ENCODE measurements at places on chromosomes 6 and 20. TPM values are rescaled to one million over a fixed set of nuclear protein-coding genes. Genes with fewer than 3 reads are reported as not detected.

DNA sequence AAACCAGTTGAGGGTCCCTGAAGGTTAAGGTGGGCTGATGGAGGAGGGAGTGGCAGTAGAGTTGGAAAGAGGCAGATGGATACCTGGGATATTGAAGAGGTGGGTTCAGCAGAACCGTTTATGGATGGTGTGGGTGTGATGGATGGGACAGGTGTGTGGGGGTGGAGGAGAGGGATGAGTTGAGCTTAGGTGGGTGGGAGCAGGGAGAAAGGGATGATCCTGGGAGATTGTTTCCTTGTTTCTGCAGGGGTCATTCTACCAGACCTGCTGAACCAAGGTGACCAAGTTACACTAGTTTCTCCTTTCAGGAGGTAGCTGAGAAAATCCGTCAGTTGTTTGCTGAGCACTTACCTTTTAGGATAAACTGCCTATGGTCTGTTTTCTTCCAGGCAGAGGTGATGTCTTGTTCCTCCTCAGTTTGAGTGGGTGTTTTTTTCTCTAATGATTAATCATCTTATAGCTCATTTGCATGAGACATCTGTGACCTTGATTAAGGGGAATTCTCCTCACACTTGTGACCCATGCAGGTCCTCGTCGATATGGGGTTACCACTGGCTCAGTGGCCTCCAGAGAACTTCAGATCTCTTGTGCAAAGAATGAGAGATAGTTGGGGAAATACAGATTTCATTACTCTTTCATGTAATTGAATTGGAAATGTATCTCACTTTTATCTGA lies 53.0 kb downstream of the FARS2 start:
- H3K36me3 ChIP-seq = peaks cover under 1% of the 10 kb centered on the region
- peaks cover 9% of the 10 kb centered on the region for H3K4me1 ChIP-seq
- H3K27ac ChIP-seq = no peak overlapping the region
- no peak overlapping the region for H3K4me3 ChIP-seq

DNA sequence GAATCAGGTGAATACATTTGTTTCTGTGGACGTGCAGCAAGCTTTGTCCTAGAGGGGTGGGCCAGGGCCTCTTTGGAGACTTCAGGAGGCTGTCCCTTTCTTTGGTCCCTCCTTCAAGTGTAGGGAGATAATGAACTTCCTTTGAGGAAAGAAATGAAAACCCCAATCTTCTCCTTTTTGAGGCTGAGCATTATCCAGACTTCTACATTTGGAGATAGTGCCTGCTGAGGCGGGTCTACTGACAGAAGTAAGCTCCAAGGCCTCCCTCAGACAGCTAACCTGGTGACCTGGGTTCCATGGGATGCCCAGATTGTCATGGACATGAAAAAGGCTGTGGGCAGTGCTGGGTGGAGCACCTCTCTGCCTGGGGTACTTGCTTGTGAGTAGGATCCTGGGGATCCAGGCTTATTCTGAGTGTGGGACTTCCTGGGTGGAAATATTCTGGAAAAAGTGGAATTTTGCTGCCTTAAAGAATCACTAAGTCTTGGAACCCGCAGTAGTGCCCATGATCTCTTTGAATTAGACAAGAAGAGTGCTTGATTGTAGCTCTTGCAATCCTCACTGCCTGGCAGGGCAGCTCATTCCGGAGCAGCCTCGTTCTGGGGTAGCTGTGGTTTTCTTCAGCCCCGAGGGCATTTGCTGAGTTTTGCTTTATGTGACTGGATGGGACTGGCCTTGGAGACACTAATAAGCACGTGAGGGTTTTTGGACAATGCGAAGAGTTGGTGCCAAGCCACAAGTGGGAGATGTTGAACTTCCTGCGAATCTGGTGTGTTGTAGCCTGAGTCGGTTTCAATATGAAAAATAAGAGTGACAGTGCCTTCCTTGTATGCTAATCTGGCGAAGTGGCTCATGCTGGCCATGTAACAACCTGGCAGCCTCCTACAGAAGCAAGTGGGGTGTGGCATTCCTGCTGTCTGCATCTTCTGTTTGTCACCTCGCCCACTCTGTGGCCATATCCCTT lies 28.1 kb downstream of the SNRNP48 start:
- no peak overlapping the region for H3K4me3 ChIP-seq
- no peak overlapping the region for H3K27ac ChIP-seq
- no peaks in the 10 kb centered on the region for H3K4me1 ChIP-seq
- no peak for DNase-seq
- H3K36me3 ChIP-seq = peaks cover 1% of the 10 kb centered on the region
- H3K27me3 ChIP-seq = no peaks in the 10 kb centered on the region

GRCh38 chr6:105500693-105501092 lies 97.8 kb upstream of the PREP start:
- no peak overlapping the region for H3K4me3 ChIP-seq
- H3K27ac ChIP-seq = no peak overlapping the region
- no peak for DNase-seq
- no peaks in the 10 kb centered on the region for H3K36me3 ChIP-seq
- H3K4me1 ChIP-seq = no peaks in the 10 kb centered on the region

- no peaks in the 10 kb centered on the region for H3K36me3 ChIP-seq
- no peak overlapping the region for H3K4me3 ChIP-seq
- no peaks in the 10 kb centered on the region for H3K4me1 ChIP-seq
- no peak for DNase-seq
Measured at GRCh38 chr6:23534351-23534750, 591.7 kb upstream of the NRSN1 start.

GRCh38 chr6:37717836-37718251 lies 20.2 kb upstream of the MDGA1 start:
- H3K27ac ChIP-seq = no peak overlapping the region
- H3K36me3 ChIP-seq = no peaks in the 10 kb centered on the region
- DNase-seq = no peak
- no peak overlapping the region for H3K4me3 ChIP-seq
- H3K4me1 ChIP-seq = no peaks in the 10 kb centered on the region

DNA sequence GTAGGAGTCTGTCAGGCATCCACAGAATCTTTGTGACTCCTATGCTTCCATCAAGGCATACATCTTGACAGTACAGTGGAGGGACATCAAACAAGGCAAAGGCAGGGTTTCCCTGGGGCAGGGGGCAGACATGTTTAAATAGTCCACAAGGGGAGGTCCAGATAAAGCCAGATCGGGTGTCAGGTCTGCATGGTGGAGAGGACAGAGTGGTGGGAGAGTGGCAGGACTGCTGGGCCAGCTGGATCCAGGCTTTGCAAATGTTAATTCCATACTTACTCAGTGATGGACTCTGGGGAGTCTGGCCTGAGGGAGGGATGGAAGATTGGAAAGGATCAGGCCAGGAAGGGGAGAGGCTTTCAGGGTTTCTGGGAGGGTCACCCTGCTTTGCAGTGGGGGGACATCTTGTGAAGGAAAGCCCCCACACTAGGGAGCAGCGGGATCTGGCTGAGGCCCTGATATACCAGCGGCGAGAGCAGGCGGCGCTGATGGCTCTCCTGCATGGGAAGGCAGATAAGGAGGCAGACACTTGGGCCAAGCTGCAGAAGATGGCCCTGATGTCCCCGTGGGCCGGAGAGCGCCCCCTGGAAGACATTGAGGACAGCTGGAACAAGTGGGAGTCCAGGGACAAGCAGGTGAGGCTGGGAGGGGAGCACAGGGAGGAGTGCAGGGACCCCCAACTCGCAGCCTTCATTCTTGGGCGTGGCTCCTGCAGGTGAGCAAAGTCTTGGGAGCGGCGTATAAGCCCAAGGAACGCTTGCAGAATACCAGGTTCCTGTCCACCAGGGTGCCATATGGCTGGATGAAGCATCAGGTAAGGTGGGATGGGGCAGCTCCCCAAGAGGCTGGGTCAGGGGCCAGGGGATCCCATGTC lies 44.6 kb downstream of the SUN5 start:
- DNase-seq = no peak
- no peaks in the 10 kb centered on the region for H3K27me3 ChIP-seq
- 0 out of 2 replicates have a peak, but pooled peaks cover 12% of the 10 kb centered on the region for H3K36me3 ChIP-seq
- no peak overlapping the region for H3K27ac ChIP-seq

DNA sequence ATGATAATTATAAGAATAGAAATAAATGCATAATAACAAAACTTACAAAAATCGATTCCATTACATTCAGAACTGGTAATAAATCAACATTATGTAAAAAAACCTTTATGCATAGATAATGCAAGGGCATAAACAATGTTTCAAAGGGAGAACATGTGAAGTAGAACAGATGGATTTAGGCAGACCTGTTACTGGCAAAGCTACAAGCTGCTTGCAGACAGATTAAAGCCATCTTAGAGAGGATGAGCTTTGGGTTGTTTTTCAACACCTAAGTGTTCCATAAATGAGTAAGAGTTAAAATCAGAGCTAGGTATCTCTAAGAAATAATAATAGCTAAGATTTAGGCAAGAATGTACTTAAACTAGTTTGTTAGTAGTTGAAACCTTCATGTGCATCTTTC lies 37.2 kb downstream of the SNAP25 start:
- H3K27ac ChIP-seq = no peak overlapping the region
- H3K27me3 ChIP-seq = no peaks in the 10 kb centered on the region
- H3K36me3 ChIP-seq = no peaks in the 10 kb centered on the region
- DNase-seq = no peak
- no peak overlapping the region for H3K4me3 ChIP-seq

DNA sequence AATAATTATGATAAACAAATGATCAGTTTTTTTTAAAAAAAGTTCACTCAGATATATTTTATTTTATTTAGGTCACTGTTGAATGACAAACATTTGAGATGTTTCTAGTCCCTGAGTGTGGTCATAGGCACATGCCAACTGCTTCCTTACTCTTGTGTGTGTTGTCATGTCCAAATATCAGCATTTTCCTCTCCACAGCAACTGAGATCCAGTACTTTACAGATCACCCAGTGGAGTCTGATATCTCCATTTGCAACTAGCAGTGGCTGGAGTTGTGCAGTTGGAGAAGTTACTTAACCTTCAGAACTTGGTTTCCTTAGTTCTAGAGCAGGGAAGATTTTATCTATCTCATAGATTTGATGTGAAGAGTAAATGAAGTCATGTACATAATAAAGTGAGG lies 101.3 kb downstream of the MYB start:
- H3K27me3 ChIP-seq = no peaks in the 10 kb centered on the region
- H3K27ac ChIP-seq = no peak overlapping the region
- no peaks in the 10 kb centered on the region for H3K36me3 ChIP-seq
- no peak overlapping the region for H3K4me3 ChIP-seq

- no peaks in the 10 kb centered on the region for H3K27me3 ChIP-seq
- H3K27ac ChIP-seq = no peak overlapping the region
- peak; percentile 22 for DNase-seq
- H3K36me3 ChIP-seq = no peaks in the 10 kb centered on the region
- no peak overlapping the region for H3K4me3 ChIP-seq
- no peaks in the 10 kb centered on the region for H3K4me1 ChIP-seq
Measured at GRCh38 chr20:58711266-58712051, 18.9 kb downstream of the NPEPL1 start.

DNA sequence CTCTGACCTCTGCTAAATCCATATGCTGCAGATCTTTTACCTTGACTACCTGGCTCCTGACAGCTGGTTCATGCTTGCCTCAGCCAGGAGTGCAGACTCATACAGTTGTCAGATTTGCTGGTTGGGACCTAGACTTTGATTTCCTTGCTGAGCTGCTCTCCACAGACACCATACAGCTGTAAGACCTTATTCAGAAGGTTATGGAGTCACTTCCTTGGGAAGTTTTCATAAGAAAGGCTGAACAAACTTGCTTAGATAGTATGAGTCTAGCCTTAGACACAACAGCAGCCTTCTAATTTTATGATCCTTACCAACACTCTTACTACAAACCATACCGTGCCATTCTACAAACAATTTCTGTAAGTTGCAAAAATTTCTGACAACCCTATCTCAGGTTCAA lies 102.9 kb downstream of the EDN1 start:
- DNase-seq = no peak
- no peak overlapping the region for H3K4me3 ChIP-seq
- no peaks in the 10 kb centered on the region for H3K27me3 ChIP-seq

DNA sequence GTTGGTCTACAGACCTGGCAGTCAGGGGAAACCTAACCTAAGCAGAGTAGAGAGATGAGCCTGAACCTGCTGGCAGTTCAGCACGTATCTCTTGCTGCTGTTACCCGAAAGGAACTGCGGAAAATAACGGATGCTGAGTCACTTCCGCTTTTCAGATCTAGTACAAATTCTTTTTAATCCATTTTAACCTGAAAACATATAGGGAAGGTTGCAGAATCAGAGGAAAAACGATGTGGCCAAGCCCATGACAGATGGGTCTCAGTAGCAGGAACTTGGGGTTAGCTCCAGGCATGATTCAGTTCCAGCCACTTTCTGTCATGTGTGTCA lies 351.9 kb upstream of the PRND start:
- no peaks in the 10 kb centered on the region for H3K36me3 ChIP-seq
- no peaks in the 10 kb centered on the region for H3K27me3 ChIP-seq

- no peak overlapping the region for H3K4me3 ChIP-seq
- no peaks in the 10 kb centered on the region for H3K27me3 ChIP-seq
- H3K4me1 ChIP-seq = no peaks in the 10 kb centered on the region
- DNase-seq = no peak
Measured at GRCh38 chr6:107555449-107555848, 65.5 kb downstream of the SOBP start.

DNA sequence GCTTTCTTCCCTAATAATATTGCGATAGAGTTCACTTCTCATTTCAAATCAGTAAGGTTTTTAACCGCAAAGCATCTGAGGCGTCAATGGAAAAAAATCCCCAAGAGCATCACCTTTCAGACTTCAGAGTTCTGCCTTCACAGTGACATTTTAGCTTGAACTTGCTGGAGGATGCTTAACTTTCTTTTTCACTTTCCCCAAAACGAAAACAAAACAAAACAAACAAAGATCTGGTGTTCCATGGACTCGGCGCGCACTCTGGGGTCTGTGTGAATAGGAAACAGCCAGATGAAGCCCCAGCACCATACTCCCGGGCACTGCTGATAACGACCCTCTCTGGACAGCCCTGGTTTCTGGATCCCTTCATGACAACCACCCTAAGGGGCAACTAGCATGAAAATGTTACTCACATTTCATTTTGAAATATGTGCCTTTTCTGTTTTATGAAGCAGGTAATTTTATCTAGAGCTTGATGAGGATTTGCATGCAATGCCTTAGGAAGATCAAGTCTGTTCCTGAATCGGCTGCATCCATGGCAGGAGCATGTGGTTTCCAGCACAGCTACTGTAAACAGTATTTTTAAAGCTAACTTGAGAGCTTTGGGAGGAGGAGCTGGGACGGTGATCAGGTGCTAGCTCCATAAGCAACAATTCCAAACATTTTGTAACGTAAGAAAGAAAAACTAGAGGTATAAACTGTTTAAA lies 44.5 kb downstream of the RAMACL start:
- H3K27me3 ChIP-seq = no peaks in the 10 kb centered on the region
- H3K4me3 ChIP-seq = no peak overlapping the region
- no peak for DNase-seq
- no peak overlapping the region for H3K27ac ChIP-seq
- peaks cover 2% of the 10 kb centered on the region for H3K36me3 ChIP-seq

- no peak overlapping the region for H3K4me3 ChIP-seq
- no peaks in the 10 kb centered on the region for H3K36me3 ChIP-seq
- no peaks in the 10 kb centered on the region for H3K4me1 ChIP-seq
- DNase-seq = no peak
- no peak overlapping the region for H3K27ac ChIP-seq
- no peaks in the 10 kb centered on the region for H3K27me3 ChIP-seq
Measured at GRCh38 chr20:50280851-50281655, 90.4 kb downstream of the CEBPB start.

GRCh38 chr20:36872852-36873251 lies 3.1 kb upstream of the TLDC2 start:
- no peaks in the 10 kb centered on the region for H3K36me3 ChIP-seq
- no peak overlapping the region for H3K27ac ChIP-seq
- DNase-seq = no peak
- H3K27me3 ChIP-seq = no peaks in the 10 kb centered on the region
- no peaks in the 10 kb centered on the region for H3K4me1 ChIP-seq

The RSPO3 gene
- not detected for total RNA-seq

The PDYN gene
- total RNA-seq = 0.59 TPM

The REM1 gene
- total RNA-seq = not detected

The STMND1 gene
- total RNA-seq = not detected

The HAO1 gene
- total RNA-seq = not detected

The TAAR8 gene
- not detected for total RNA-seq

The BRD2 gene
- 244 TPM for total RNA-seq

The FOXC1 gene
- not detected for total RNA-seq

The NKX2-2 gene
- total RNA-seq = 0.11 TPM

The MEI4 gene
- total RNA-seq = 0.55 TPM
